ENCODE measurements at places on chromosomes 5 and 9.

GRCh38 chr5:68543212-68543611 lies 327.7 kb downstream of the PIK3R1 start:
- DNase-seq = no peak

- DNase-seq = no peak
Measured at GRCh38 chr5:150440948-150441812, 8.4 kb downstream of the RPS14 start.

GRCh38 chr9:38254151-38254550 lies 138.4 kb upstream of the ALDH1B1 start:
- DNase-seq = no peak

- no peak for DNase-seq
Measured at GRCh38 chr5:133777951-133778350, 165.6 kb upstream of the FSTL4 start.

- DNase-seq = peak; percentile 22
Measured at GRCh38 chr5:175873088-175873454, 1.7 kb downstream of the CPLX2 start.

DNA sequence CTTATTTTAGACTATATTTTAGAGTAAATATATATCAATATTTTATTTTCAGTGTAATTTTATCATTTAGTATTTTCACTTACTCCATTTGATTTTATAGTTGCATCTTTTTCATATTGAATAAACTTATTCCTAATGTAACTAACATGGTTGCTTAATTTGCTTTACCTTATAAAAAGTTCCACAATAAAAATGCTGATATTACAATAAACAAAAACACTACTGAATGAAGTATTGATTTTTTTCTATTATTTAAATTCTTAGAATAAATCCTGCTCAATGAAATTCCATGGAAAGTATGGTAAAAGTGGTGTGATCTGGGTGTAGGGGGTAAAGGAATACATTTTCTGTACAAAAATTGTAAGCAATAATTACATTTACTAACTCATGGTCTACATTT lies 2074.9 kb upstream of the C9orf72 start:
- DNase-seq = no peak

DNA sequence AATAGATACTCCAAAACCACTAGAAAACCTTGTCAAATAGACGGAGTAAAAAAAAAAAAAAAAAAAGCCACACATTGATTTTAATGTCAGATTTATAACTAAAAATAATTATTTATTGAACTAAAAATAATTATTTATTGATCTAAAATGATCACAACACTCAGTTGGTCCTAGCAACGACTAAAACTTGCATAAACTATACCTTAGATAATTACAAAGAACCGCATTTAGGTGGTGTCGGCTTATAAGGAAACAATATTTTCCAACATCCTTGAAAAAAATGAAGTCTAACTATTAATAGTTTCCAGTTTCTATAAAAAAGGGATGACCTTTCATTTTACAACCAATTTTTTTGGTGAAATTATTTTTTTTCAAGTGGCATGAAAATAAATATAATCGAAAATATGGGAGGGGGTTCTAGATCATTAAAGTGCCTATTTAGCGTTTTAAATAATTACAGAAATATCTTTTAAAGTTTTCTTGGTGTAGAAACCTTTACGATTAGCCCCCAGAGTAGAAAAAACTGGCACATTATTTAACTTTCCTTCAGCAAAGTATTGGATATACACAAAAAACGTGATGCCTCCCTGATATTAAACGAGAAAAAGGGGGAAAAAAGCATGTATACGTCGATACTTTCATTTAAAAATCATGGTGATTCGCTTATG lies 3.7 kb downstream of the ARRDC3 start:
- DNase-seq = no peak
